ENCODE measurements at places on chromosomes 2 and 18.

DNA sequence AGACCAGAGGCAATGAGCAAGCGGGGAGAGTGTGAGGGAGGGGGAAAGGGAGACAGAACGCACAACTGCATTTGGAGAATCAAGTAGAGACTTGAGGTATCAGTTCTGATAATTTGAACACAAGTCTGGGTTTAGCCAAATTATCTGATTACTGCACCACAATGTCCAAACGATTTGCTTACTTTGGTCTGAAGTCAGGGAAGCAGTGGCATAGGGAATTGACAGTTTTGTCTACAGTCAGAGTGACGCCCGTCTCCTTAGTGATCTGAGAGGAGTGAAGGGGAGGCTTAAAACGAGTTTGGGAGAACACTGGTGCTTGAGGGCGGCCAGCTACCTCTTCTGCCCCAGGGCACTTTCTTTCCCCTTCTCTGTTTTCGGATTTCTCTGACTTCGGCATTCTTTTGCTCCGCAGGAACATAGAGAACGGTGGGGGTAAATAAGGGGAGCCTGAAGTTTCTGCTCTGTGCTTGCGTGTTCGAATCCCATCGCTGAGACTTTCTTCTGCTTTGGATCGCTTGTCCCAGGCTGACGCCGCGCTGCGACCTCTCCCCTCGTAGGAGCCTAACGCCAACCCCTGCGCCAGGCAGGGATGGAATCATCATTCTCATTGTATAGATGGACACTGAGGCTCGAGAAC, 2.9 kb upstream of the DLX2 start:
- DNase-seq, result no peak

DNA sequence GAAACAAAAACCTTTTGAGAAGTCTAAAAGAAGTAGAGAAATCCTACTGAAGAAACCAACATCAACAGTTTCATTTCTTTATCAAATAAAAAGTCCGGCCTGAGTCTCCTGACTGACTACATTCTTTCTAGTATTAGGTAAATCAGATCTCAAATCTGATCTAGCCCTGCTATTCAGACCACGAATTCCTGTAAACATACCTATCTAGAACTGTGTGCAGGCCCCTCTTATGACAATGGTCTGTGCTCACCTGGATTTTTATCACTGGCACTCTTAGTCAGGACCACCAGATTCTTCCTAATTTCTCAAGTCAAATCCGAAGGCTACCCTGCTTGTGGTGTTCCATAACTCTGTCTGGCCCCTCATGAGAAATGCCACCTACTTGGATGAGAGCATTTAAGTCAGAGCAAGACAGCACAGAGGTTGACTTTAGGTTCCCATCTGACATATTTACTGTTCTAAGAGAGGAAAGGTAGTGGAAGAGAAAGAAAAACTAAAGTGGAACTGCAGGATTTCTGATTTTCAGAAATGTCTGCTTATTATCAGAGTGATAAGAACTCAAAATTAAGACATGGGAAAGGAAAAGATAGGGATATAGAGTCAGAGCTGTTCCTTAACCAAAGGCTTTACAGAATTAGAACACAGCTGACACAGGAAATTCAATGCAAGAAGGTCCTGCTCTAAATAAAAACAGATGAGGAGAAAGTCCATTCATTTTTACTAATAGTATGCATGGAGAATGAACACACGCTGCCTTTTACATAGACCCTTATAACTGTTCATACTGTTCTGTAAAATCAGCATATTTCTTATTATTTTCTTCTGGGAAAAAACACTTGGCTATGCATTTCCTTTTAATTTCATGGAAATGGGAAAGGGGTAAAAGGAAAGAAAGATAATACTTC, 56.5 kb downstream of the SLC8A1 start:
- DNase-seq, result no peak

GRCh38 chr2:128237081-128237534, 81.6 kb downstream of the HS6ST1 start:
- DNase-seq, result no peak

- DNase-seq, result no peak
Observed at GRCh38 chr2:70928366-70928765, 7.3 kb upstream of the ATP6V1B1 start.
